ENCODE measurements at places on chromosomes 5 and 9.

GRCh38 chr5:82167372-82167935 lies 110.7 kb downstream of the RPS23 start:
- no peak for DNase-seq

DNA sequence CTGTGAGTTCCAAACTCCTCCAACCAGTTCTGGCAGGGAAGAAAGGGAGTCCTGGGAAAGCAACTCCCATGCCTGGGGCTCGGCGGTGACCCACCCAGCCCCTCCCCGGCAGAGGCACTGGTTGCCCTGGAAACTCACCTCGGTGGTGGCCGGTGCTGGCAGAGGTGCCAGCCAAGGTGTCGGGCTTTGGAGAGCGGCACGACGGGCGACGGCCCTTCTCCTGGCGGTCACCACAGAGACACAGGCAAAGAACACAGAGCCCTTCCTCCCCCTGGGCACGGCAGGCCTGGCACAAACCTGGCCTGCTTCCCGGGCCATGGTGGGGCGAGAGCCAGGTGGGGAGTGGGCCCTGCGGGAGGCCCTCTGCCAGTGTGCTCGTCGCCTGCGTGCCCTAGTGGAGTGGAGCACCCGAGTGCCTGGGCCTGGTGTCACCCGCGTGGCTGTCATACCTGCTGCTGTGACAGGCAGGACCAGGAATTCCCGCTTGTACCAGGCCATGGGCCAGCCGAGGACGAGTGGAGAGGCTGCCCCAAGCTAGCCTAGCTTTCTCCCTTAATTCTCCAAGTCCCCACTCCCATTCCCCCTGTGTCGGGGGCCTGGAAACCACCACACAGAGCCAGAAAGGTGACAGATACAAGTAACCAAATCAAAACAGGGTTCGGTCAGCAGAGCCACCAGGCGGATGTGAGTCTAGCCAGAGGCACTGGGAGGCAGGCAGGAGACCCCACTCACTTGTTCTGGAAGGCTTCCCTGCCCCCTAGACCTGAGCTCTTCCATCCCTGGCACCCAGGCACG lies 8.2 kb upstream of the RALGDS start:
- peak; percentile 8 for DNase-seq

- DNase-seq, result no peak
Observed at GRCh38 chr5:13510616-13511015, 433.9 kb downstream of the DNAH5 start.

DNA sequence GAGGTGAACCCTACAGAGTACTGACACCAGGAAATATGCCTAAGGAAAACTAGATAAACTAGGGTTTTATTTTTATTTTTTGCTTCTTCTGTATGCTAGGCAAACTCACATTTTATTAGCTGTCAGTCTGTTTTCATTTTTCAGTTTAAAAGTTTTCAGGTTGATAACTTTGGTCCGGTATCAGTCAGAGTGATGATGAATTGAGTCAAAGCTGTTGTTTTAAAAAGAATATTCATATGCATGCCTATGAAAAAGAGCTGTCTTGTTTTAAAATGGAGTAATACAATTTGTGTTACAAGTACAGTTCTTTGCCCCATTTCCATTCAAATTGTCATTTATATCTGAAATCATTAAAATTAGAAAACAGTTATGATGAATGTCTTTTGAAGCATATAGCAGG lies 22.6 kb downstream of the MAP3K1 start:
- no peak for DNase-seq

GRCh38 chr5:139016186-139016585 lies 141.1 kb upstream of the LRRTM2 start:
- DNase-seq, result no peak

- no peak for DNase-seq
Observed at GRCh38 chr5:65163698-65164097, 318.0 kb downstream of the ADAMTS6 start.

DNA sequence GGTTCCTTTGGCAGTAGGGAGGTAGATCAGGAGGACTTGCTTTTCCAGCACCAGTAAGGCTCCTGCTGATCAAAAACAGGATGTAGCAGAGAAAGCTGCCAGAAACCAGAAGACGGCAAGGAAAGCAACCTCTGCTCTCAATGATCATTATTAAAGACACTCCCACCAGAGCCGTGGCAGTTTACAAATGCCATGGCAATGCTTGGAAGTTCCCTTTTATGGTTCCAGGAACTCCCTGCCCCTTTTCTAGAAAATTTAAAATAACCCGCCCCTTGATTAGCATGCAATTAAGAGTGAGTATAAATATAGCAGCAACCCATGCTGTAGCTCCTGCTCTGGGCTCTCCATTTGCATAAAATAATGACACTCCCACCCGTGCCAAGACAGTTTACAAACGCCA lies 16.1 kb downstream of the EQTN start:
- no peak for DNase-seq

GRCh38 chr5:111294551-111294950 lies 70.4 kb downstream of the CAMK4 start:
- no peak for DNase-seq

DNA sequence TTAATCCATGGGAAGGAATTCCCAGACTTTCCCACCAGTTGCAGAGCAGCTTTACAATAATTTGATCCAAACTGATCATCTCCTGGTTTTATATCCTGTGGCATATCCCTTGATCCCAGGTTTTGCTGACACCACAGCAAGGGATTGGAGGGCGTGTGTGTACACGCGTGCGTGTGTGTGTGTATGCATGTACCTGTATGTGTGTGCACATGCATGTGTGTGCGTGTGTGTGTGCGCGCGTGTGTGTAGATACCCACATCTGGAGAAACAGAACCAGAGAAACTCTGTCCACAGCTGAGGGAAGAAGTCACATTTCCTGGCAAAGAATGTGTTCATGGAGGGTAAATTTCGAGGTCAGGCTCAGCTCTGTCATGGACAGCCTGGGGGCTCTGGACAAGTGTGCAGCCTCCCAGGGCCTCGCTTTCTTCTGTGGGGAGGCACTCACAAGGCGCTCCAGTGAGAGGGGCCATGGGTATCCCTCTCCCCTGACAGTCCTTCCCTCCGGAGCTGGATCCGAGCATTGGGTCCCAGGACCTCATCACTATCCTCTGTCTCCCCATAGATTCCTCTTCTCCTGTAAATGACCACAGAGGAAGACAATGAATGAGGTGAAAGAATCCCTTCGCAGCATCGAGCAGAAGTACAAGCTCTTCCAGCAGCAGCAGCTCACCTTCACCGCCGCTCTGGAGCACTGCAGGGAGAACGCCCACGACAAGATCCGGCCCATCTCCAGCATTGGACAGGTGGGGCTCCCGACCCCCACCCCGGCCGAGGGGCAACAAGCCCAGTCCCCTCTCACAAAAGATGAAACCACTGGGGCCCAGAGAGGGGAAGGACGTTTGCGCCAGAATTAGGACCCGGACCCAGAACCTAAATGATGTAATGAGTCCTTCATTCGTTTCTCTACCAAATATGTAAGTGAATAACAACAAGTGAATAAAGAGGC lies 4.9 kb downstream of the SPACA9 start:
- no peak for DNase-seq

GRCh38 chr9:81844131-81844567 lies 84.1 kb upstream of the SPATA31D4 start:
- no peak for DNase-seq

DNA sequence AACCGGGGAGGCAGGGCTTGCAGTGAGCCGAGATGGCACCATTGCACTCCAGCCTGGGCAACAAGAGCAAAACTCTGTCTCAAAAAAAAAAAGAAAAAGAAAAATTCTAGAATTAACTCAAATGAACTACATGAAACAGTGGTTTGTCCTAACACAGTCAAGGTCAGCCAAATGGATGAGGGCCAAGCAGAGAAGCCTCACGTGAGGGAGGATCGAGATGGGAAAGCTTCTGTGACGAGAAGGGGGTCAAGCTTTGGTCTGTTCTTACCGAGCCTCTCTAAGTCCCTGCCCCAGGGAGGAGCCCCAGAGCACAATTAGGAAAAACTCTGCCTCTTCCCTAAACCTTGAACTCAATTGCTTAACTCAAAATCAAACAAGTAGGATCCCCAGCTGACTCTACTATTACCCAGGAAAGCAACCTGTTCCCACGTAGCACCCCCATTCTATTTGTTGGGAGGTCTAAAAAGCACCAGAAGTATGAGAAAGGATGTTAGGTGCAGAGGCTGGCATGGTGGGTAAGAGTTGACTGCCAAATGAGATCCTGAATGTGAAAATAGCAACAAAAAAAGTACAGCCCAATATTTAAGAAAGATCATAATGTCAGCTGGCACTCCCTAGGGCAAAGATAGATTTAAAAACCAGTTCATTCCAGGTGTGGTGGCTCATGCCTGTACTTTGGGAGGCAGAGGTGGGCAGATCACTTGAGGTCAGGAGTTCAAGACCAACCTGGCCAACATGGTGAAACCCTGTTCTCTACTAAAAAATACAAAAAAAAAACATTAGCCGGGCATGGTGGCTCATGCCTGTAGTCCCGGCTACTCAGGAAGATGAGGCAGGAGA lies 7.2 kb downstream of the ALDH7A1 start:
- no peak for DNase-seq

- DNase-seq, result no peak
Observed at GRCh38 chr5:39558541-39558940, 133.8 kb upstream of the DAB2 start.

DNA sequence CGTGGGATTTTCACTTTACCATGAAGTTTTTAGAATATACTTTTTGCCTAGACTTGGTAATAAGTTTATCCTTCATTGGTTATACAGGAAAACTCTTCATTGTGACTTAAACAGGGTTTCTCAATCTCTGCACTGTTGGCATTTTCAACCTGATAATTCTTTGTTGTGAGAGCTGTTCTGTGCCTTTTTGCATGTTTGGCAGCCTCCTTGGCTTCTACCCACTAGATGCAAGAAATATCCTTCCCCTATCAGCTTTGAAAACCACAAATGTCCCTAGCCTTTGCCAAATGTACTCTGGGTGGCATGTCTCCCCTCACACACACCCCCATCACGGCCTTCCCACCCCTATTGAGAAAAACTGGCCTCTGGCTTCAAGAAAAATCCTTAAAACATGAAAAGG lies 180.9 kb downstream of the ESM1 start:
- DNase-seq, result no peak

- DNase-seq, result no peak
Observed at GRCh38 chr5:9743507-9743906, 113.4 kb upstream of the TAS2R1 start.

- no peak for DNase-seq
Observed at GRCh38 chr9:134196911-134197310, 32.5 kb upstream of the RNU6ATAC start.

DNA sequence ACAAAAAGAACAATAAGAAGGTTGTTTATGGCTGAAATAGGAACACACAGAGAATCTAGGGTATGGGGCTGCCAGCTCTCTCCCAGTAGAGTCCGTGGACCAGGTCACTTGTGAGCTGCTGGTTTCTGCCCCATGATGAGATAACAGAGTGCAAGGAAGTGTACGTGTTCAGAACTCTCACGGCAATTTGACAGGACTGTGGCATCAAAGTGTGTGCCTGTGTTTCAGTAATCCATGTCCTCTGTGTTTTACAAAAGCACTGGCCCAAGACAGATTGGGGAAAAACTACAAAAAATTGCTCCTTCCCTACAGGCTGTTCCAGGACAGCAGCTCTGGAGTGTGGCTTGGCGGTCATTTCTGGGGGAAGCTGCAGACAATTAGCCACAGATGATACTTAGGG lies 184.6 kb downstream of the AUH start:
- DNase-seq, result peak; percentile 1

- DNase-seq, result no peak
Observed at GRCh38 chr5:32058997-32059396, 115.1 kb downstream of the GOLPH3 start.

DNA sequence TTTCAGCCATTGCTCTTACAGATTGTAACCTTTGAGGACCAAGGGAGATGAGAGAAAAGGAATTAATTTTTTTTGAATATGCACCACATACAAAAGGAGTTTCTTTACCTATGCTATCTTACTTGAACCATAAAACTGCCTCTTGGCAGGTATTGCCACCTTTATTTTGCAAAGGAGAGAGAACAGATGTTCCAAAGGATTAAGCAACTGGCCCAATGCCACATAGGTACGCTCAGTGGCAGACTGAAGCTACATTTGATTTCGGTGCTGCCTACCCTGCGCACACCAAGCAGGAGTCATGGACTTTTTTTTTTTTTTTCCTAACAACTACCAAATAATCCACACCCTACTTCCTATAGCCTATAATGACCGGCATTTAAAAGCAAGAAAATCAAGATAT lies 43.1 kb downstream of the SAXO1 start:
- DNase-seq, result no peak

DNA sequence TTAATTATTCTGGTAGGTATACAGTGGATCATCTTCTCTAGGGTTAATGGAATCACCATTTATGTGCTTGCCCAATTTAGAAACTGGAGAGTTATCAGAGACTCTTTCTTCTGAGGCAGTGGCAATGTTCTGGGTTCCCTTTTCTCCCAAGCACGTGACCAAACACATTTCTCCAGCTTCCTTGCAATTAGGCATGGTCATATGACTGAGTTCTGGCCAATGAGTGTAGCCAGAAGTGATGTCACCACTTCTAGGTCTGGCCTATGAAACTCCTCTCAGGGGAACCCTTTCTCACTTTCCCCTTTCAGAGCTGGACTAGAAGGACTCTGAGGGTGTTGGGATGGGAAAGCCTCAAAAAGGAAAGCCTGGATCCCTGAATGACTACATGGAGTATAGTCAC lies 172.0 kb downstream of the NSG2 start:
- DNase-seq, result no peak

DNA sequence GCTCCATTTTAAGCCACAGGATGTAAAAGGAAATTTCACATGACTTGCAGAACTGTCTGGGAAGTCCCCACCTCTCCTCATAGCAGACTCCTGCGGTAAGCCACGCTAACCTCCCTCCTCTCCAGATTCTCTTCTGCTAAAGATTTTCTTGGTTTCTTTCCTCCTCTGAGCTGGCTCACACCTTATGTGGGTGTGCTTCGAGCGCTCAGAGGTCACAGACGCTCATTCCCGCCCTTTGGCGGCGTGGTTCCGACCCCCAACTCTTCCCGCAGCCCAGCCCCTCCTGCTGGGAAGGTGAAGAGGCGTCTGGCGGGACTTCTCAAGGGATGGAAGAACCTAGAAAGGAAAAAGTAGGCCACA lies 32.9 kb upstream of the CDK20 start:
- DNase-seq, result no peak

GRCh38 chr5:79612667-79613198 lies 492 bp downstream of the TENT2 start:
- no peak for DNase-seq

DNA sequence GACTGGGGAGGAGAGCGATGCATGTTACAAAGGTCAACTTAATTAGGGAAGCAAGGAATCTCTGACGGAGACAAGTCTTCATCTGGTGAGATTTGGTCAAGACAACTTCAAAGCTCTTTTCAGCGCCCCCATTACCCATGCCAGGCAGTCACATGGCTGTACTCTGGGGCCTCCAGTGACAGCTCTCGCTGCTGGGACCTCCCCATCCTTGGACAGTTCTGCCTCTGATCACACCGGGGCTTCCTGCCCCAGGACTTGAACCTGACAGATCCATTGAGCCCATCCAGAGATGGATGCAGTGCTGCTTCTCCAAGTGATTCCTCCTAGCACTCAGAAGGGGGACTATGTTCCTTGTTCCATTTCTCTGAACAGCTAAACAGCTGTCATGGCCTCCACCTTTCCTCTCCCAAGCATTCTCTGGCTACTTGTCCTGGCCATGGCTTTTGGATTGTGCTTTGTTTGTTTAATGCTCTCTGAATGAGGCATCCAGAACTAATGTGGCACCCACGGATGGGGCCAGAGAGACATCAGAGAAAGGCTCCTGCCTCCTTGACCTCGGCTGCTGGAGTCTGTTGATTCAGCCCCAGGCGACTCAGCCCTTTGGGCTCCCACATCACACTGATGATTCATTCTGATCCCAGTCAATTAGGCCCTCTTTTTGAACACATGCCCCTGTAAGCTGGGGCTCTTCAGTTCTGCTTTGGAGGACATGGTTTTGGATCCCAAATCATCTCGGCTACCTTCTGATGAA lies 122.1 kb upstream of the ADAMTS16 start:
- no peak for DNase-seq

- DNase-seq, result no peak
Observed at GRCh38 chr9:76567086-76567485, 108.1 kb downstream of the GCNT1 start.

All from transverse colon (tissue), 4 donors.